ENCODE measurements at places on chromosomes 4 and X.
A peak's percentile ranks its signal among the peaks of the same experiment; 100 is the strongest.

- DNase-seq = no peak
Observed at GRCh38 chr4:174252412-174252811, 31.1 kb downstream of the FBXO8 start.

- no peak for DNase-seq
Observed at GRCh38 chr4:96895826-96896225, 1055.9 kb downstream of the PDHA2 start.

- DNase-seq = no peak
Observed at GRCh38 chrX:13716455-13716854, 18.0 kb downstream of the TRAPPC2 start.

DNA sequence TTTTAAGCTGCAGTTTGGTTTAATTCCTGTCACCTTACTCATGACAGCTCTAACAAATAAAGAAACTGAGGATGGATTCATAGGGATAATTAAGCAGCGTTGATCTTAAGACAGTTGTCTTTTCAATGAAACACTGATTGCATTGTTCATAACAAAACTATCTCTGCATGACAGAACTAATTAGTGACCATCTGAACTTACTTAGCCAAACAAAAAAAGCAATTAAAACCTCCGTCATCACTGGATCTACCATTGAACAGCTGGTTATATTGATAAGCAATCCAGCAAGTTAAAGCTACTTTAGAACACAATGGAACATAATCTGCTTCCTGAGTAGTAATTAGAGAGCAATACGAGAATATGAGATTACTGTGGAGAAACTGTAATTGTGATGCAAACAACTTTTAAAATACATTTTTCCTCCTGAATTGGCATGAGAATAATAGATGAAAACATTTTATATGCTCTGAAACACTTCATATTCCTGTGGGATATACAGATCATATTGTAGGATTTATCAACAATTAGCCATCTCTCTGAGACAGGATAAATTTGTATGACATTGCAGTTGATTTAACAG lies 2576.8 kb downstream of the PCDH7 start:
- no peak for DNase-seq

GRCh38 chrX:70313503-70313902 lies 23.6 kb downstream of the KIF4A start:
- DNase-seq = no peak

- DNase-seq = no peak
Observed at GRCh38 chr4:66590488-66591215, 920.4 kb upstream of the EPHA5 start.

DNA sequence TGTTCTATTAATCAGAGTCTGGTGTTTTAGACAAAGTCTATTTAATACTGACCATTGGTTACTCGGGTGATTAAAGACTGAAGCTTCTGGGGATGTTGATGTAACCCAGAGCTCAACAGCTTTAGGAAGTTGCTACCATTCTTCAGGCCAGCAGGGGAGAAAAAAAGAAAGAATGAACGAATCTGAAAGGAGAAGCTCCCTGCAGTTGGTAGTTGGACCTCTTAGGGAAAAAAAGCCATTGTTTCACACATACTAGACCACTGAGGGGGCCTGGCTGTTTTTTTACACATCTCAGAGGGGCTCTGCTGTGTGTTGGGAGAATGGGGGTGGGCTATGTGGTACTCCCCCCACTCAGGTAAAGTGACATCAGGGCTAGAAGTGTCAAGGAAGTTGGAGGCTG lies 378.9 kb downstream of the KCNIP4 start:
- no peak for DNase-seq

DNA sequence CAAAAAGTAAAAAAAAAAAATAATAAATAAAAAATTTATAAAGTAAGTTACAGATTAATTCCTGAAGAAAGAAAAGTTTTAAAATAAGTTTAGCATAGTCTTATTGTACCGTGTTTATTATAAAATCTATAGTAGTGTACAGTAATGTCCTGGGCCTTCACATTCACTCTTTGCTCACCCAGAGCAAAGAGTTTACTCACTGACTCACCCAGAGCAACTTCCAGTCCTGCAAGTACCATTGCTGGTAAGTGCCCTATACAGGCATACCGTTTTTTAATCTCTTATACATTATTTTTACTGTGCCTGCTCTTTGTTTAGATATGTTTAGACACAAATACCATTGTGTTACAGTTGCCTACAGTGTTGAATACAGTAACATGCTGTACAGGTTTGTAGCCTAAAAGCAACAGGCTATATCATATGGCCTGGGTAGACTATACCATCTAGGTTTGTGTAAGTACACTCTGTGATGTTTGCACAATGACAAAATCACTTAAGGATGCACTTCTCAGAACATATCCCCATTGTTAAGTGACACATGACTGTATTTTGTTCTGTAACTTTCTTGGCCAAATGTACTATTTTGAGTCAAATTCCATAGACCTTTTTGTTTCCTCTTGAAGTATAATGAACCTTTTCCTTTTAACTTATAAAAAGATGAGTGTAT lies 199.0 kb upstream of the NUDT6 start:
- DNase-seq = no peak

GRCh38 chr4:128298852-128299251 lies 11.2 kb upstream of the PGRMC2 start:
- no peak for DNase-seq

GRCh38 chr4:169397762-169398161 lies 127.0 kb upstream of the SH3RF1 start:
- DNase-seq = no peak

DNA sequence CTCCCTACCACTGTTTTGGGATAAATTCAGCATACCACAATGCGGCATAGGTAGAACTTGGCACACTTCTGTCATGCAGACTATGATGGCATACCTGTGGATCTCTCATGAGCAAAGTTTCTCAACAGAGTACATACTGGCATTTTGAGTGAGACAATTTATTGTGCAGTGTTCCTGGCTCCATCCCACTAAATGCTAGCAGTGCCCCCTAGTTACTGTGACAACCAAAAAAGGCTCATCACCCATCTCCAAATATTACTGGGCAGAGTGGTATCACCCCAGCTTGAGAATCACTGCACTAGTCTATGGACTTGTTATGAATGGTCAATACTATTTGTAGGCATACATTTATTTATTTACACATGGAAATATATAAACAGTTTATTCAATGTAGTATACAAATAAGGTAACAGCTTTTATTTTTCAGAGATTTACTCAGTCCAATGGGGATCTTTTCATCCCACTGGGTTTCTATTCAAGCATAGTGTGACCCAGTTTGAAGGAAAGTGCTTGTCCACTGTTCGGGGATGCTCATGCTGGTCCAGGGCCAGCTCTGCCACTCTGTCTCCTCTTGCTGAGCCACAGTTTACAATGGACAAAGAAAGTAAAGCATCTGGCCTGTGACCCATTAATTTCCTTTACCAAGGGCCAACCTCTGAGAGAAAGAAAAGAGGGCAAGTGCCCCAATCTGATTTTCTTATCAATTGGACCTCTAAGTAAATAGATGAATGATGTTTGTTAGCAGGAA lies 81.0 kb upstream of the IL2 start:
- DNase-seq = no peak

- no peak for DNase-seq
Observed at GRCh38 chrX:137198040-137198439, 164.2 kb upstream of the GPR101 start.

- peak; percentile 13 for DNase-seq
Observed at GRCh38 chr4:123043013-123043412, 120.6 kb upstream of the NUDT6 start.

DNA sequence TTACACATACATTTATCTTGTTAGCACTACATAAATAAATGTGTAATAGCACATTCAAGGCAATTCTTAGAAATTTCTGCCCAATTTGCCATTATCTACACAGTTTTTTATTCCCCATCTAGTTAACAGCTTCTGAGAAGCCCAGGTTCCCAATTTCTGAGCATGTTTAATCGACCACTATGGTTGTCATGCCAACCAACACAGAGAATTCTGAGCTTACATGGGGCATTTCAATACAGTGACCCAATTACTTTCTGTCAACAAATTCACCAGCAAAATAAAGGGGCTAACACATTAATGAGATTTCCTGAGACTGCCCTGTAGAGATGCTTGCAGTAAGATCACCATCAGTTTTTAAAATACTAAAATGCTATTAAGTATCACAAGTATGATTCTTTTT lies 22.0 kb downstream of the GPM6A start:
- DNase-seq = no peak
